ENCODE measurements at places on chromosomes 16 and 17. TPM values are rescaled to one million over a fixed set of nuclear protein-coding genes. Genes with fewer than 3 reads are reported as not detected.

- DNase-seq: no peak
Observed at GRCh38 chr17:9237661-9238301, 216.5 kb downstream of the NTN1 start.

SOST gene
- total RNA-seq: not detected

DNA sequence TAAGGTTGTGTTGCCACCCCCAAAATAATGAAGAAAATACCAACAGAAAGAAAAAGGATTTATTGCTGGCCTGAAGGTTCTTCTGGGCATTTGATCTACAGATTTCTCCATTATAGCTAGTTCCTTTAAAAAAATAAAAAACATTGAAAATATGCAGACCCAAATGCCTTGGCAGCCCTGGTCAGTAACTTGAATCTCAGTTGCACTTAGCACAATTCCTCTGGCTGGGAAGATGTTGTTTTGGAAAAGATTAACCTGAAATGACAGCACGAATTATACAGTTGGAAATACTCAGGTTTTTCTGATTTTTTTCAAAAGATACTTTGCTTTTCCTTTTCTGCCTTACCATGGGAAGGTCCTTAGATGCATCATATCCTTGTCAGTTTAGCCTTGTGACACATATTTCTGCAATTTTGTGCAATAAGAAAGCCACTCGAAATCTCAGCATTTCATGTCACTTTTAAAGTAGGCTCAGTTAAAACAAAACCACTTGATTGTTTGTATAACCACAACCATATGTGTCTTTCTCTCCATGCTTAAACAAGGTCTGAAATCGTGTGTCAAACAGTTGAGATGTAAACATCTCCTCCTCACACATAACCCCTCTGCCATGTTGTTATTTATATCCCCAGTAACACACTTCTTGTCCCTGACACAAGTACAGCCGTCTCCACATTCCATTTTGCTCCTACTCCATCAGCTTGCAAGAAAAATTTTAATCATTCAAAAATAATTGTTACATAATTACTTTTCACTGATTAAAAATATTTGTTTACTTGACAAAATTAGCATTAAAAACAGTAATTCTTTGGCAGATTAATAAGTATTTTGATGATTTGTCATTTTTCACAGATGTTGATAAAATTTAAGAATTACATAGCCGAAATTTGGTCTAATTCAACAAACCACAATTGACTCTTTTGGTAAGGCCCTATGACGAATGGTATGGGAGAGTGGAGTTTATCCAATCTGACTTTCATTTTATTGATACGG, 61.1 kb downstream of the SIAH1 start:
- DNase-seq: no peak

DNA sequence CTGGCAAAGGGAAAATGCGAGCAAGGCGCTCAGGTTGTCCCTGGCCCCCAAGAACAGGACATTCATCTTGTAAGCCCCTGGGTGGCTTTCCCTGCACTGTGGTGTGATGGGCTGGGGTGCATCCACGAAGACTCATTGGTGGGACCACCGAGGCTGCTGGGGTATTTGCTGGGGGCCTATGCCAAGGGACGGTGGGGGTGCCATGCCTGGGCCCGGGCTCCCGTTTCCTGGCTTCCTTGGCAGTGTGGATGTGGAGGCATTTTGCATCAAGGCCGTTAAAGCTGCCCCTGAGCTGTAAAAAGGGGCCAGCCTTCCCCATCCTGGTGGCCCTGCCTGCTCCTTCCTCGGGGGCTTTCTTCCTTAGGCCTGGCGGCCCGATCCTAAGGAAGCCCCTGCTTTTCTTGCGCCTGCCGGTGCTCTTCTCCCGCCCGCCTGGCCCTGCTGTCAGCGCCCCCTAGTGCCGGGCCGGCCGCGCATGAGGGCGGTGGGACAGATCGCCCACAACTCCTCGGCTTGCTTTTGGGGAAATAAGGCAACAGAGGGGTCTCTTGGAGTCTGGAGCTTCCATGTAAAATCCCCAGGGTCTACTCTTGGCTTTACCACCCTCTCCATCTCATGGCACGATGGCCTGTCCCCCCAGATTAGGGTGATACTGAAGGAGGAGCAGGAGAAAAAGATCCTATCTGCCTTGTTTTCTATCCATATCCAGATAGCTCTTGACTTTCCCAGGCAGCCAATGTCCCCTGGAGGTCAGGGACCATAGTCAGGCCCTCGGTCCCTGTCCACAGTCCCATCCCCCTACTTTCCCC, 9.8 kb upstream of the TBX2 start:
- peak; percentile 73 for DNase-seq

GRCh38 chr17:74499992-74500391, 31.3 kb downstream of the CD300LB start:
- no peak for DNase-seq

NPW gene
- not detected for total RNA-seq

- DNase-seq: no peak
Observed at GRCh38 chr17:48619826-48620449, 4.8 kb upstream of the HOXB8 start.

SDR42E1 gene
- total RNA-seq: 4.4 TPM

GRCh38 chr17:17345686-17346427, 42.7 kb downstream of the NT5M start:
- no peak for DNase-seq

DNA sequence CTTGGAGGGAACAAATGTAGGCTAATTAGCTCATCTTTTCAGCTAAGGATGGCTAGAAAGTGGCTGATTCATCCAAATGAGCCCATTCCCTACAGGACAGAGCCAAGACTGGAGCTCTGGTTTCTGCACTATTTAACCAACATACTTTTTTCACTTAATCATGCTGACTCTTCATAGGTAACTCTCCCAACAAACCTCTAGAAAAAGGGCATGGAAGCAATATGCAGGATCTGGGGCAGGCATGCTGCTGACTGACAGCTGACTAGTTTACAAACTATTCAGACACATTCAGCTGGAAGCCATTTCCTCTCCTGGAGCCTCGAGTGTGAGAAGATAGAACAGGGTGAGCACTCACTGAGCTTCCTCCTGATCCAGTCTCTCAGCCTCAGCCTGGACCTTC, 6.2 kb downstream of the BECN1 start:
- DNase-seq: no peak

SKAP1 gene
- 1.8 TPM for total RNA-seq

Data from Karpas-422 (cell line).